ENCODE measurements at places on chromosomes 13 and 19.

- DNase-seq, result no peak
Measured at GRCh38 chr13:103539721-103540381, 473.6 kb upstream of the SLC10A2 start.

- no peak for DNase-seq
Measured at GRCh38 chr13:26036383-26036782, 15.4 kb downstream of the SHISA2 start.

GRCh38 chr19:33668968-33669367 lies 47.2 kb downstream of the CHST8 start:
- peak; percentile 32 for DNase-seq

DNA sequence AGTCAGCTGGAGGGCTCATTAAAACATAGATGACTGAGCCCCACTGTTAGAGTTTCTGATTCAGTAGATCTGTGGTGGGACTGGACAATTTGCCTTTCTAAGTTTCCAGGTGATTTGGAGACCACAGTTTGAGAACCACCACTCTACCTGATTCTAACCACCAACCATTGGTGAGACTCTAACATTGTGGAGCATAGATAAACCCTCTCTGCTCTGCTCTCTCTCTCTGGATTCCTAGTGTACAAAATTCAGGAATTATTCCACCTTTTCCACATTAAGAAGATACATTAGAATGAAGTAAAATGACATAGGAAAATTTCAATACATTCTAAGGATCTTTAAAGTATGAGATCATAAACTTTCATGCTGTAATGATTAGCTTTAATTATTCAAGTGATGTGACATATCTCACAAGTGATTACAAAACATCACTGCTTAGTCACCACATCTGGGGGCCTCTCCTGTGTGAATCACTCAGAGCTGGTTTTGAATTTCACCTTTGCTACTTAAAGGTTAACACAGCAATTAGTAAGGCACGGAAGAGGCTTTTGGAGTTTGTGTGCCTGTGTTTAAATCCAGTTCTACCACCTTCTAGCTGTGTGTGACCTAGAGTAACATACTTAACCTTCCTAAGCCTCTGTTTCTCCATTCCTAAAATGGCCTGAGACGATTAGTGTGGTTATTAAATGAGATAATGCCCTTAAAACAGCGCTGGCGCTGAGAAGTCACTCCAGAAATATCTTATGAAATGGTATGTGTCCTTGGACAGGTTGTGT lies 78.5 kb upstream of the NBEA start:
- no peak for DNase-seq

GRCh38 chr19:57747472-57747807 lies 825 bp downstream of the ZNF776 start:
- no peak for DNase-seq

DNA sequence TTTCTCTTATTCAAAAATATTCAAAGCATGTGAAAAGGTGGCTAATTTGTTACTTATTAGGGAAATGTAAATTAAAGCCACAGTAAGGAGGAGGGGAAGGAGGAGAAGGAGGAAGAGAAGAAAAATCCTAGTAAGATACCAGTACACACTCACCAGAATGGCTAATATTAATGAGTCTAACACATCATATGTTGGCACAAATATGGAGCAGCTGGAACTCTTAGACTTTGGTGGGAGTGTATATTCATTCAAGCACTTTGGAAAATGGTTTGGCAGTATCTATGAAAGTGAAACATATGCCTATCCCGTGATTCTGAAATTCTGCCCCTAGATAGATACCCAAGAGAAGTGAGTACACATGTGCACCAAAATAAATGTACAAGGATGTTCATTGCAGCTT lies 38.1 kb upstream of the RGCC start:
- no peak for DNase-seq

DNA sequence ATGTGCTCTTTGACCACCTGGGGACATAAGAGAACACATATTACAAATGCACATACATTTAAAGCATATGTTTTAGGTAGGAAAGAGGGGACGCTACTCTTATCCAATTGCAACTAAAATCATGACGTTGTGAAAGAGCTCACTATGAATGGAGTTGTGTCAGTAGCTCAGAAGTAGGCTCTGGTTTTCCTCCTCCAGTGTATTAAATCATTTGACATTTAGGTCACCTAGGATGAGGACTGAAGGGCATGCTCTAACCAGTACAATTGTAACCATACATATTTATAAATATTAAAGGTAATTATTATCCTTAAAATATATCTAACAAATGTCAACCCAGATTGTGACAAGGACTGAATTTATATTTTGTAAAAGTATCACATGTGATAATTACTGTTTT lies 389.0 kb downstream of the KLF12 start:
- DNase-seq, result no peak

- no peak for DNase-seq
Measured at GRCh38 chr19:50510700-50511068, 307 bp downstream of the JOSD2 start.

DNA sequence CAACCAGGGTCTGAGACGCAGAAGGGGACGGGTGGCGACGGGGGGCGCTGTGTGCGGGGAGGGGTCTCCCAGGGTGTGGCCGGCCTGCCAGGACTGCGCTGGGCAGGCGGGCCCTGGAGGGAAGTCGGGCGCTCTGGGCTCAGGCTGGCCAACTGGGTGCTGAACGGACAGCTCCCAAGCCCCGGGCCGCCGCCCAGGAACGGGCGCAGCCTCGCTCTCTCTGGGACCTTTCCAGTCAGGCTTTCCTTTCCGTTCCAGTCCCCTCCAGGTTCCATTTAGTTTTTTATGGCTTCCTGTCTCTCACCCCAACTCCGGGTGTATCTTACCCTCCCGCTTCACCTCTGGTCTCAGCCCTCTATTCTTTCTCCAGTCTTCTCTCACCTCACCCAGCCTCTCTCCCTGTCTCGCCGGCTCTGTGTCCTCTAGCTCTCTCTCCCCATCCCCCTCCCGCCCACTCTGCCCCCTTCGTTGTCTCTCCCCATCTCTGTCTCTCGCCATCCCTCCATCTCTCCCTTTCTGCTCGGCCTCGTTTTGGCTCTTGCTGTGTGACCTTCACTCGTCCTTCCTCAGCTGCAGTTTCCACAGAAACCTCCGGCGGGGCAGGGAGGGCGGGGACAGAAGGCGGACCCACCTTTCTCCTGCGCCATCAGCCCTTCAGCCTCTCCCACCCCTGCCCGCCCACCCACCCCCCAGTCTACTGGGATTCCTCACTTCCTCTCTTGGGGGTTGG lies 3.3 kb upstream of the ATP1A3 start:
- no peak for DNase-seq

DNA sequence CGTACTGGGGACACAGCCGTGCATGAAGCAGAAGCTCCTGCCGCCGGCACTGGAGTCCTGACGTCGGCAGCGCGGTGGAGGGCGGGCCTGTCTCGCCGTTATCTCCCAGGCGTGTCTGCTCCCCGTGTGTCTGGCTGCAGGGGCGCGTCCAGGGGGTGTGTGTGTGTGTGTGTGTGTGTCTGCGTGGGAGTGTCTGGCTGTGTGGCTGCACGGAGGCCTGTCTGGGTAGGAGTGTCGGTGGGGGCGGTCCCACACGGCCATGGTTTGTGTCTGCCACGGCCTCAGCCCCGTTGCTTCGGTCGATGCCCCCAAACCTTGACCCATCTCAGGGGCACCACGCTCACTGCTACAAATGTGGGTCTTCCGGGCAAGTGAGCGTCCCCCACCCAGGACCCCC lies 18.3 kb downstream of the ARID3A start:
- DNase-seq, result no peak
